HCT116 (cell line): ENCODE measurements at places on chromosomes 16 and 17.

DNA sequence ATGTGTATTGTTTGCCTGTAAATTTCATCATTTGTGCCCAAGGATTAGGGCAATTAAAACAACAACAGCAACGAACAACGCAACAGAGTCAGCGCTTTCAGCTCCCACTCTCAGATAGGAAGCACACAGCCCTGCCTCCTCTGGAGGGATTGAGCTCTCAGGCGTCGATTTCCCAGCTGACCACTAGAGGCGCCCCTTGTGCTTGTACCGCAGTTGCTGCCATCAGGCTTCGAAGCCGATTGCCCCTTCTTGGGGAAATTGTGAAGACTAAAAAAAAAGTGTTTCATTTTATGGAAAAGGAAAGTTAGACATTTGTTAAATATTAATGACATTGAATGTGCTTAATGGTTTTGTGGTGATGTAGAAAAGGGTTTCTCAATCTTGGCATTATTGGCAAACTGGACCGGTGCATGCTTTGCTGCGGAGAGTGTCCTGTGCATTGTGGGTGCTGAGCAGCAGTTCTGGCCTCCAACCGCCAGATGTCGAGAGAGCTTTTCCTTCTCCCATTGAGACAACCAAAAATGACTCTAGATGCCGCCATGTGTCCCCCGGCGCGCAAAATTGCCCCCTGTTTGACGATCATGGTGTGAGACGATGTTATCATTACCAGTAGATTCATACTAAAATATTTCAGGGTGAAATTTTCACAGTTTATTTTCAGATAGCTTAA, 650.4 kb upstream of the RBFOX1 start:
- no peak for DNase-seq

GRCh38 chr16:75406943-75407342, 26.4 kb downstream of the CFDP1 start:
- DNase-seq: no peak

DNA sequence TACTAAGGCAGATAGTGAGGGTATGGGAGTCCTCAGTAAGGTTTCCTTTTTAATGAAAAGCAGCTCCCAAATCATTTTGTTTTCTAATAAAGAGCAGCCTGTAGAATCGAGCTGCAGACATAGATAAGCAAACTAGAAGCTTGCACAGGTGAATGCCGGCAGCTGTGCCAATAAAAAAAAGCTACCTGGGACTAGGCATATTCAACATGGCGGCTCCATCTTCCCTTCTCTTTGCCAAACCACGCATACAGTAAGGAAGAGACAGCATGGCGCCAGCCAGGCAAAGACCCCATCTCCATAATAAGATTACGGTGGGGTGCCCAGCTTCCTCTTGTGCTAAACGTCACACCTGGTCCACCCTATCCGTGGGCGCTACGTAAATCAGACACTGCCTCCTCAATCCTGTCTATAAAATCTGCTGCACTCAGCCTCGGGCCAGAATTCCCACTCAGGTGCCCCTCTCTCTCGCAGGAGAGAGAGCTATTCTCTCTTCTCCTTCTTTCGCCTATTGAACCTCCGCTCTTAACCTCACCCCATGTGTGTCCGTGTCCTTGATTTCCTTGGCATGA, 92.7 kb upstream of the FA2H start:
- DNase-seq: no peak

- no peak for DNase-seq
Measured at GRCh38 chr17:7240375-7240774, 1.1 kb upstream of the PHF23 start.

DNA sequence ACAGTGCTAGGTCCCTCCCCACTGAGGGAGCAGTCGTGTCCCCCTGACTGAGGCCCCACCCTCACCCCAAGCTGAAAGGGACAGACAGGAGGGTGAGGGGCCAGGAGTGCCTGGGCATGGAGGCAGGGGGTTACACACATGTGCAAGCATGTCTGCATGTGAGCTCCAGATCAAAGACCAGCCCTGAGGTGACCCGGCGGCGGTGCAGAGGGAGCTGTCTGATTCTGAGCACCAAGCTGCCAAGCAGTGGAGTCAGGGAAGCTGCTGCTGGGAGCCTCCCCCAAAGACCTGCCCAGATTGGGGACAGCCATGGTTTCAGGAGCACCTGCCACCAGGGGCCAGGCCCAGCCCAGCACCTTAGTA, 5.5 kb downstream of the DLX3 start:
- DNase-seq: no peak

DNA sequence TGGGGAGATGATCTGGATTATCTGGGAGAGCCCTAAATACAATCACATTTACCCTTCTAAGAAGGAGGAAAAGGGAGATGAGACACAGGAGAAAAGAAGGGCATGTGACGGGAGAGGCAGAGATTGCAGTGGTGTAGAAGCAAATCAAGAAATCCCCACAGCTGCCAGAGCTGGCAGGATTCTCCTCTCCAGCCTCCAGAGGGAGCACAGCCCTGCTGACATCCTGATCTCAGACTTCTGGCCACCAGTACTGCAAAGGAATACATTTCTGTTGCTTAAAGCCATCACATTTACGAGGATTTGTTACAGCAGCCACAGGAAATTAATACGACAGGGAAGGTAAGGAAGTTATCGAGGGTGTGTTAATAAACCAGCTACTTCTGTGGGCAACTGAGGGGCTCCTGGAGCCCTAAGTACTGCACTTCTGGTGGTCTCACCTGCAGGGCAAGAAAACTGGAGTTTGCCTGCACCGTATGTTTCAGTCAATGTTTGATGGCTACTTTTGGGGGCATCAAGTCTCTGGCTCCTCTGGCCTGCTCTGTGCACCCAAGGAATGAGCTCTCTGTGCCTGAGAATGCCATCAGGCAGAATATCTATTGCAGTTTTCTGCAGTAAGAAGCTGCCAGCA, 22.9 kb upstream of the CDH13 start:
- peak; percentile 13 for DNase-seq

DNA sequence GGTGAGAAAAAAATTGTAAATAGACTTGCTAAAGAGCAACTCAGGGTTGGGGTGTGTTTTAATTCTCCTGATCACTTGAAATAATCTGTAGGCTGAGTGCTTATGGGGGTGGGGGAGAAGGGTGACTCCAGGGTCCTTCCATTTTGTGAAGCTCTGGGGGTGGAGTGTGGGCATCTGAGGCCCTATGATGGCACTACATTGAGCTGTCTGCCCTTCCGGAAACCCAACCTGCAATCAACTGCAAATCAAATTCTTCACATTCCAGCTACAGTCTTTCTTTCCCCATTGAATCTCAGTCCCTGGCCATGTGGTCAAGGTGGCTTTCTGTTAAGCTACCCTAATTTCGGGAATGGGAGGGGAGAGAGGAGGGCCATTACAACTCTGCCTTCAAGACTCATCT, 6.0 kb upstream of the CDC6 start:
- DNase-seq: no peak

DNA sequence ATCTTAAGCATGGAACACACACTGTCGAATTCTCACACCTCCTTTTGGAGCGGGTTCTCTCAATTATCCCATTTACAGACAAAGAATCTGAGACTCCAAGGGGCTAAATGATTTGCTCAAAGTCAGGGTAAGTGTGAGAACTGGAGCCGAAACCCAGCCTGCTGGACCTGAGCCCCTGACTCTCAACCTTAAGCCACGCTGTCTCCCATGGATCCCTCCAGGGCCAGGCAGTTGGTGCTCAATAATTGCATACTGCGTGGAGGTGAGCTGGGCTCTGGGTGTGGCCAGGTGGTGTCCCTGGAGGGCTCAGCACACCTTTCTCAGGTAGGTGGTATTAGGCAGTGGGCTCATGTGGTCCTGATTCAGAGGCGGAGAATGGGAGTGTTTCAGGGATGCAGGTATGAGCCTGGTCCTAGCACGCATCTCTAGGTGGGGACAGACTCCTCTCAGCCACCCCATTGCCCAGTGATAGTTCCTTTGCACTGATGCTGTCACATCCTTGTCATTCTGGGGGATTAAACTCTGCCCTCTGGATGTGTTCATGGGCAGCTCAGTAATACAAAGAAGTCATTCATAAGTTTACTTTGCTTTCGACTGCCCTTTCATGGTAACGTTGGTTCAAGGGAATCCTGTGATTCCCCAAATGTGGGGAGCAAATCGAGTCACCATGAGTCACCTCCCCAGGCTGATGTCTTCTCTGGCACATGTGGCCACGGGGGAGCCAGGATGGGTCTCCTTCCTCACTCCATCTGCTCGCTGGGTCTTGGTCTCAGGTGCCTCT, 399.5 kb upstream of the TNRC6C start:
- DNase-seq: no peak

- no peak for DNase-seq
Measured at GRCh38 chr16:50367777-50368409, 895 bp downstream of the BRD7 start.

GRCh38 chr16:13189250-13189649, 287.9 kb downstream of the SHISA9 start:
- no peak for DNase-seq

- DNase-seq: no peak
Measured at GRCh38 chr17:15247891-15248529, 17.1 kb downstream of the PMP22 start.

GRCh38 chr17:80000981-80001775, 34.5 kb downstream of the TBC1D16 start:
- DNase-seq: no peak

- DNase-seq: no peak
Measured at GRCh38 chr17:47742319-47743181, 9.5 kb downstream of the TBX21 start.

DNA sequence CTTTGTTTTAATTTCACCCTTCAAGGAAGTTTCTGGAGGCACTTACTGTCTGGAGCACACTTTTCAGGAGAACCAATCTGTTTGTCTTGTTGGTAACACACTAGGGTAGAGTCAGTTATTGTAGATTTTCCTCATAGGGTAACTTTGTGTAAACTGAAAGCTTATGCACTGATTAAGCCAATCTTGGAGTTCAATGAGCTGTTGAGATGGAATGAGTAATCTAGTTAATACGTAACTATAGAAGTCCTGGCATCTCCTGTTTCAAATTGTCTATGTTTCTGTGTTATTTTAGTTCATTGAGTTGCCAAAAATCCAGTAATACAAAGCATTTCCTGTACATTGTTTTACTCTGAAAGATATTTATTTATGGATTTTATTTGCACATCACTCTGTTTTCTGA, 111.6 kb upstream of the HAS3 start:
- DNase-seq: no peak

DNA sequence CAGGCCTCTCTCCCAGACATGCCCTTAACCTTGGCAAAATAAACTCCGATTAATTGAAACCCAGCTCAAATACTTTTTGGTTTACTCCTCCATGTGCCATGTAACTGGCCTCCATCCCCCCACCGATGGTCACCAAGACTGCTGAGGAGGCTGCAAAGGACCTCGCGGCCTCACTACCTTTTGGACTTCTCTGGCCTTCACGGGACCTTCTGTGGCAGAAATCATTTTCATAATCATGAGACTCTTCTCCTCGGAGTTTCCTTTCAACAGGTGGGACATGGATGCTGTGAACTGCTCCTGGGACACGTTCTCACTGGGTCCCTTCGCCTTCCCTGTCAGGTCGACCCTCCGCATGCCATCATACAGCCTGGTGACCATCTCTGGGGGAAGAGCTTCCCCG, 9.0 kb downstream of the MEAK7 start:
- no peak for DNase-seq

DNA sequence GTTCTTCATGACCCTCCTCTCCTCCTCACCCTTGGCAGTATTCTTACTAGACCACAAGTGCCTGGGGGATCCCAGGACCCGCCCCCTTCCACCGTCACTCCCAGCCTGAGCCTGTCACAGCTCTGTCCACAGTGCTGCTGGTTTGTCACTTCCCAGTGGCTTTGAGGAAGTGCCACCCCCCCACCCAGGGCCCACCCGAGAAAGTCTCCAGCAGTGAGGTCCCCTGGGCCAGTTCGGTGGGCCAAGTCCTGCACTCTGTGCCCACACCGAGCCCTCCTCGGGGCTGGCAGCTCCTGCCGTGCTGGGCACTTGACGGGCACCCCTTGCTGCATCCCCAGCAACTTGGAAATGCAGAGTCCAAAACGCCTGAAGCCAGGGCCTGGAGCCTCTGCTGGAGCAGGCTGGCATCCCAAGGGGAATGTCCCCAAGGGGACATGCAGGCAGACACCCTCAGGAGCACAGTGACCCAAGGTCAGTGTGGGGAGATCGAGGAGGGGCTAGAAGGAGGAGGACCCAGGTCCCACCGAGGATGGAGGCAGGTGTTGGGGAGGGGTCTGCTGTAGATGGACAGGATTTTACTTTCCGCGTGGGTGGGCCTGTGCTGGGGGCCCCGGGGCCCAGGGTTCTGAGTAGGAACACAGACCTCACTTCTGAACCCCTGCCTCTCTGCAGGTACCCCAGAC, 15.5 kb downstream of the MMP15 start:
- DNase-seq: no peak

DNA sequence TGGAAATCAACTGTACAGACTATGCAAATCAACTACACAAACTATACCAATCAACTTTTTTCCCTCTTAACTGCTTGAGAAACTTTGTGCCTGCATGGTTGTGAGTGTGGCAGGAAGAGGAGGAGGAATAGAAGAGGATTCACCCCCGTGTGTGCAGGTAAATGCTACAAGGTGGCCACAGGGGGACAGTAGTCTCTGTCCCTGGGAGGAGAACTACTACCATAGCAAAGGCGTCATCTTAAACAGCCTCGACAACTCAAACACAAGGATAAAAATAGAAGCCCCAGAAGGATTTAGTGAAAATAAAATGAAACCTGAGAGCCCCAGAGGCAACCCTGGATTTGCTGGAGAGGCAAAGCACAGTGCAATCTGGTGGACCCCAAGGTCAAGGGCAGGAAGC, 199.5 kb upstream of the DYNLRB2 start:
- DNase-seq: no peak

DNA sequence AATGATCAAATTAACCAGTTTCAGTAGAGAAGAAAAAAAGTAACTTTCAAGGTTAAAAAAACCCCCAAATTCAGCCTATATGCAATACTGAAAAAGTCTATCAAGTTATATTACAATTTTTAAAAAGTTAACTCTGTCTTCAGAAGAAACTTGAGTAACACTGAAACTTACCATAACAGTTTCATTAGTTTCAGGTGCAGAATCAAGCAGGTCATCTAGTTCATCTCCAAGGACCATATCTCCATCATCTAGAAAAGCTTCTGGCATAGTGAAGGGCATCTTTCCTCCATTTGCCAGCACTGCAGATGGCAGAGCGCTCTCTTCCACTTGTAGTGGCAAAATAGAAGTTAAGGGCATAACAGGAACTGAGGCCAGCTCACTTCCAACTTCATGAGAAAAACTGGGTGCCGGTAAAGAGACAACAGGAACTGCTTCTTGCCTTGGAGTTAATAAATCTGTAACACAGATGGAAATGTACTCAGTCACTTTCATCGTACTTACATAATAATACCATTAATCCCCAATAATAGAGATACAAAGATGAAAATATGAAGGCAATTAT, 22.9 kb downstream of the ZC3H7A start:
- DNase-seq: no peak

GRCh38 chr17:79715098-79715942, 15.4 kb upstream of the ENPP7 start:
- no peak for DNase-seq
